ENCODE measurements at places on chromosomes 3 and 15. TPM values are rescaled to one million over a fixed set of nuclear protein-coding genes. Genes with fewer than 3 reads are reported as not detected.

PDIA3 gene
- 452 TPM for total RNA-seq

BCL2A1 gene
- 0.49 TPM for total RNA-seq

PRTG gene
- total RNA-seq = 17.5 TPM

CMTM8 gene
- total RNA-seq = 5.1 TPM

LPP gene
- total RNA-seq = 131 TPM

ATP13A5 gene
- total RNA-seq = not detected

ITIH1 gene
- total RNA-seq = not detected

RBMS3 gene
- total RNA-seq = 46.3 TPM

CCDC50 gene
- total RNA-seq = 53.1 TPM

All from mesothelial cell of epicardium (in vitro differentiated cells).